ENCODE measurements at places on chromosomes 13 and 19.

DNA sequence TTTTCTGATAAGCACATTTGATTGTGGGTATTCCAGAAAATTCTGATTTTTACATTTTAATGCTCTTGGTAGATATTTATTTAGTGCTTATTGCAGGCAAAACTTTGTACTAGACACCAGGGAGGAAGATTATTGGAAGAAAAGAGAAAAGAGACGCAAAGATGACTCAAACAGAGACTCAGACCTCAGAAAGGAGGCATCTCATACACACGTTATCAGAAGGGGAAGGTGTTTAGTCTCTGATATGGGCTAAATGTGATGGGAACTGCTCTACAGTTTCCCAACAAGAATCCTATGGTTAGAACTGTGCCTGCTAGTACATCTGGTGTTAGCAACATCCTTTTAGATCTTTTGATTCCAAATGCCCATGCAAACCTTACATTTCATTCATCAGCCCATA is 245.6 kb downstream of the KLF5 start:
- DNase-seq = no peak

DNA sequence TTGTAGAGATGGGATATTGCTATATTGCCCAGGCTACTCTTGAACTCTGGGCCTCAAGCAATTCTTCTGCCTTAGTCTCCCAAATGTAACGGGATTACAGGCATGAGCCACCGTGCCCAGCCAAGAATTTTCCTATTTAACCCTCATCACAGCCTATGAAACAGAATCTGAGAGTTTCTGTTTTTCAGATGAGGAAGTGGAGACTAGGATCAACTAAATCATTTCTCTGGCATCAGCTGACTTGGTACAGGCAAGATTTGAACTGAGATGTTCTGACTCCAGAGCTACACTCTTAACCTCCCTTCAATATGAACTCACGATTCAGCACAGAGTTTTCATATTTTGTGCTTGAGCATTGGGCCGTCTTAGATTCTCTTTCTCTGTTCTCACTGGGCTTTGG is 8.1 kb downstream of the ZNF460 start:
- DNase-seq = no peak

GRCh38 chr19:5470264-5470671 is 15.1 kb downstream of the ZNRF4 start:
- peak; percentile 26 for DNase-seq

GRCh38 chr13:44132710-44133109 is 240.9 kb upstream of the SERP2 start:
- no peak for DNase-seq

DNA sequence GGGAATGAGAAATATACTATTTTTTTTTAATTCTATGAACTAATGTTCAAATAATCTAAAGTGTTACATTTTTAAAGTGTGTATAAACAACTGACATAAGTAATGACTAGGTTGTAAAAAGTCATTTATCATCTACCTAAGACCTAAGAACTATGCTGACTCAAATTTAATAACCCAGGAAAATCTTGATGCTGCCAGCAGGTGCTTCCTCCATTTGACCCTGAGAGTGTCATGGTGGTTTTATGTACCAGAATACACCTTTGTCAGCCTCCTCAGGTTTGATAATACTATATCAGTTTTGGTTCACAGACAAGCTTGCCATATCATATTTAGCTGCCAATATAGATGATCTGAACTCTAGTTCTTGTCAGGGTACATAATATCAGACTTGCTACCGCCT is 1151.2 kb downstream of the PCDH17 start:
- DNase-seq = no peak

- no peak for DNase-seq
Measured at GRCh38 chr13:27274631-27275030, 4.0 kb downstream of the RASL11A start.

GRCh38 chr13:111156421-111156820 is 41.3 kb downstream of the ARHGEF7 start:
- no peak for DNase-seq

DNA sequence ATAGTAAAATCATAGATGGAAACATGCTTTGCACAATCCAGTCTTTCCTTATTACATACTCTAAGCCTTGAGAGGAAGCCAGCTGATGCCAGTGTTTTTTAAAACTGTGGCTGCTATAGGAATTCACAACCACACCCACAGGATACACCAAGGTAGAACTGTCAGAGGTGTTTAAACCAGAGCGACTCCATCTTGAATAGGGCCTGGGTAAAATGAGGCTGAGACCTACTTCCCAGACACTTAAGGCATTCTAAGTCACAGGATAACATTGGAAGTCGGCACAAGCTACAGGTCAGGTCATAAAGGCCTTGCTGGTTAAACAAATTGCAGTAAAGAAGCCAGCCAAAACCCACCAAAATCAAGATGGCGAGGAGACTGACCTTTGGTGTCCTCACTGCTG is 1.7 kb downstream of the SCGB2B2 start:
- no peak for DNase-seq

- DNase-seq = no peak
Measured at GRCh38 chr19:55958356-55958755, 10.7 kb downstream of the NLRP8 start.

GRCh38 chr13:27310946-27311345 is 40.3 kb downstream of the RASL11A start:
- DNase-seq = no peak

GRCh38 chr19:5557691-5558090 is 10.1 kb downstream of the TINCR start:
- DNase-seq = no peak

GRCh38 chr19:17784201-17785008 is 10.5 kb upstream of the B3GNT3 start:
- peak; percentile 66 for DNase-seq

GRCh38 chr19:35303357-35303915 is 11.5 kb downstream of the MAG start:
- DNase-seq = no peak

- no peak for DNase-seq
Measured at GRCh38 chr13:44837250-44837649, 152.0 kb downstream of the NUFIP1 start.

DNA sequence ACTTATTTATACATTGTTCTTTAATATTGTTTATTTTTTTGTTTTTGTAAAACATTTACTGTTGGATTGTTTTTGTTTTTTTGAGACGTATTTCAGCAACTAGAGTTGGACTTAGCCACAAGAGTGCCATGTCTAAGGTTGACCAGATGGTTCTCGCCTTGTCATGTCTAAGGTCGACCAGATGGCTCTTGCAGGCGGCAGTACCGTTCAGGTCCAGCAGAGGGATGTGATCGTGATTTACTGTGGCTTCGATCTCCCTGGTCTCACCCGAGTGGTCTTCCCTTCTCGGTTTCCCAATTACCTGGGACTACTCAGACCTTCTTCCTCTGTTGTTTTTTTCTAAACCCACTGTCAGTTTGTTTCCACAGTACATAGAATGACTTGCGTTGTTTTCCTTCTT is 1438.6 kb downstream of the UQCRFS1 start:
- no peak for DNase-seq

DNA sequence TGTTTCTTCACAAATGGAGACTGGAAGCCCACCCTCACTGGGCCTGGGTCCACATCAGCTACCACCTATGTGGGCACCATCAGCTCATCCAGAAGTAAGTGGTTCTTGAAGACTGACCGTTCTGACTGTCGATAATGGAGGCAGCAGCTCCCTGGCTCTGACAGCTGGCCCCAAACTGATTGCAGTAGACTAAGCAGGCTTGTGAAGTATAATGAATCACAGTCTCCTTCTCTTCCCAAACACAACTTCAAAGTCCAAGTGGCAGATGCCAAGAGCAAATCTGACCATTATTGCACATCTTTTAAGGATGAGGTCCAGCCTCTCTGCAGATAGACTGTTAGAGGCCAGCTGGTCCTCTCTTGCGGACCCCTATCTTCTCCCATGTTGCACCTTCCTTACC is 574.4 kb upstream of the KLF12 start:
- DNase-seq = no peak

- no peak for DNase-seq
Measured at GRCh38 chr13:101673360-101674105, 221.1 kb downstream of the ITGBL1 start.

- no peak for DNase-seq
Measured at GRCh38 chr19:12921047-12921446, 2.0 kb upstream of the SYCE2 start.

DNA sequence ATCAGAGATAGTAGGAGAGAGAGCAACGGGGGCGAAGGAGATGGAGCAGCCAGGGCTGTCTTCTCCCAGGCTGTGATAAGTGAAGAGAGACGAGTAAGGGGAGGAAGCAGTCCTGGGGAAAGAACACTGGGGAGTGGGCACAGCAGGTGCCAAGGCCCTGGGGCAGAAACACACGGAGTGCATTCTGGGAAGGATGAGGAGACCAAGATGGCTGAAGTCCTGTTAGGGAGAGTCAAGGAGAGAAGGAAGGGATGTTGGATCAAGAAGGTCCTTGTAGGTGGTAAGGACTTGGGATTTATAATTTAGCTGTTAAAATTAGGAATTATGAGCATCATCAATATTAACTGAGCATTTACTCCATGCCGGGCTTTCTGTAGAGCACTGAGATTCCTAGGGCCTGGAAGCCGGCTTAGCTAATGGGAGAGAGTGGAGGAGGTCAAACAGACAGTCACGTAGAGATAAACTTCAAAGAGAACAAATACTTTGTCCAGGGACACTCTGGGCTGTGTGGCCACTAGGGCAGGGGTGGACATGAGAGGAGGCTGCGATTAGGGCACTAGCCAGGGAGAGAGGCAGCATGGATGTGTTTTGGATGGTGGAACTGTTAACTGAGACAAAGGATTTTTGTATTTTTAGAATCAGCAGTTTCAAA is 134.2 kb upstream of the PEG3 start:
- DNase-seq = no peak

DNA sequence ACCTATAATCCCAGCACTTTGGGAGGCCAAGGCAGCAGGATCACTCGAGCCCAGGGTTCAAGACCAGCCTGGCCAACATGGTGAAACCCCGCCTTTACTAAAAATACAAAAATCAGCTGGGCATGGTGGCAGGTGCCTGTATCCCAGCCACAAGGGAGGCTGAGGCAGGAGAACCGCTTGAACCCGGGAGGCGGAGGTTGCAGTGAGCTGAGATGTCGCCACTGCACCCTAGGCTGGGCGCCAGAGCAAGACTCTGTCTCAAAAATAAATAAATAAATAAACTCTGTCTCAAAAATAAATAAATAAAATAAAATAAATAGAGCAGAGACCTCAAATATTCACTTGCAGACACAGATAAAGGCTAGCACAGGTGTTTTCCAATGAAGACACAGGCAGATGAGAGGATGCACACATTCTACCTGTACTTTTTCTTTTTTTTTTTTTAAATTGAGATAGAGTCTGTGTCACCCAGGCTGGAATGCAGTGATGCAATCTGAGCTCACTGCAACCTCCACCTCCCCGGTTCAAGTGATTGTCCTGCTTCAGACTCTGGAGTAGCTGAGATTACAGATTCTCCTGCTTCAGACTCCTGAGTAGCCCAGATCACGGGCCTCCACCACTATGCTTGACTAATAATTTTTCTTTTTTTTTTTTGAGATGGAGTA is 2.7 kb upstream of the RPS16 start:
- DNase-seq = no peak
